ENCODE measurements at places on chromosomes 1 and 21.

- DNase-seq, result no peak
These were observed 360.7 kb downstream of the CAMTA1 start for GRCh38 chr1:7145947-7146346.

GRCh38 chr1:7008331-7008730, 223.1 kb downstream of the CAMTA1 start:
- DNase-seq, result no peak

GRCh38 chr1:23283667-23284602, 60.1 kb downstream of the HNRNPR start:
- DNase-seq, result peak; percentile 50

GRCh38 chr21:32570456-32570855, 14.9 kb downstream of the TCP10L start:
- no peak for DNase-seq

DNA sequence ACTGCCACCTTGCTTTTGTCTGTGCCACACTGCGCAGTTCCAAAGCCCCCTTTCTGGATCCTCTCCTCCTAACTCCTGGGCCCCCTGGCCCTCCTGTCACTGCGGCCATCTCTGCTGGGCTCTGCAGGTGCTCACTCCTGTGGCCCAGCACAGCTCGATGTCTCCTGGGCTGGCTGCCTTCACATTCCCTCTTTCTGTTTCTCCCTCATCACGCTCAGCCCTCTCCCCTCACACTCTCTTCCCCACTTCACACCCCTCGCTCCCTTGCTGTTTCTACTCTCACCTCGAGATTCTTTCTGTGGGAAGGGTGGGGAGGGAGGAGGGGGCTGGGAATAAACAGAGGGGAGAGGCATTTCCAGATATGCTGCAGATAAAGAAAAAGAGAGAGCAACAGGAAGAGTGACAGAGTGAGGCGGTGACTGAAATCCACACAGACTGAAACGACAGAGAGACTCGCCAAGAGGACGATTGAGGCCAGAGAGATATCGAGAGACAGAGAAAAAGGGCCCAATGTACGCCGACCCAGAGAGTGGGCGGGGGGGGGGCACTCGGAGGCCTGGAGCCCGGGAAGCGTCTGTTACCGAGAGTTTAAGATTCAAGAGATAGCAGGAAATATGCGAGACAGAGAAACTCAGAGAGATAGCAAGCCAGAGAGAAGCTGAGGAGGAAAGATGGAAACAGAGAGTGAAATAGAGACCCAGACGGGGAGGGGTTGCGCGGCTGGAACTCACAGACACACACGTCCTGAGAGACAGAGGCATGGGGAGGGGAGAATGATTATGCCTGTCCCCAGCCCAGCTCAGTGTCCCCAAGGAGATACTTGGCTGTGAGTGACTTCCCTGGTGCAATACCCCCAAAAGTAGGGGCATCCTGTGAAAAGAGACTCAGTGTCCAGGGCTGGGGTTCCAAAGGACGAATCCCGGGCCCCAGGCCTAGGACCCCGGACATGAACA, 666 bp downstream of the CSF3R start:
- no peak for DNase-seq

DNA sequence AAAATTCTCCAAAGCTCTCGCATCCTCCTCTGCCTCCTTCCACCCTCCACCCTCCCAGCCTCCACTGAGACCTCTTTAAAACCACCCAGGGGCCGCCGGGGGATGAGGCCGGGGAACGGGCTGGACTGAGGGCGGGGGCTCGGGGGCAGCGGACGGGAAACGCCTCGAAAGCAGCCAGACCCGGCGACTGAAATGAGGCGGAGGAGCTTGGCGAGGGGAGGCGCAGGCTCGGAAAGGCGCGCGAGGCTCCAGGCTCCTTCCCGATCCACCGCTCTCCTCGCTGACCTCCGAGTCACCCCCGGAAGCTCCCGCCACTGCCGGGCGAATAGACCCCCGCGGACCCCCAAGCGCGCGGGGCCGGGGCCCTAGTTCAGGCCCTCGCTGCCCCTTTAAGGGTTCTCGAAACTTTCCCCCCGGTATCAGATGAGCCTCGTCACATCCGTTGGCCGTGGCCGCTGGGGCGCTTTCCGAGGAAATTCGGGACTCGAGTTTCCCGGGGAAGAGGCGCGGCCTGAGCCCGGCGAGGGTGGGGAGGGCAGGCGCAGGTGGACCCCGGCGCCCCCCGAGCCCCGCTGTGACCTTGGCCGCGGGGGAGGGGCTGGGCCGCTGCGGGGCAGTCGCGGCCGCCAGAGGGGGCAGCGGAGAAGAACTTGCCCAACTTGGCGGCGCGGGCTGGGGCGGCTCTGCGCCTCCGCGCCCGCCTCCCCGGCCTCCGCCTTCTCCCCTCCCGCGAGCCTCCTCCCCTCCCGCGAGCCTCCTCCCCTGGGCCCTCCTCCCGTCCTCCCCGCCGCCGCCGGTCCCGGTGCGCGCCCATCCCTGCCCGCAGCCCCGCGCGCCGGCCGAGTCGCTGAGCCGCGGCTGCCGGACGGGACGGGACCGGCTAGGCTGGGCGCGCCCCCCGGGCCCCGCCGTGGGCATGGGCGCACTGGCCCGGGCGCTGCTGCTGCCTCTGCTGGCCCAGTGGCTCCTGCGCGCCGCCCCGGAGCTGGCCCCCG, at the start of gene BACE2:
Gene BACE2 (plus strand): TSS at position 813 of the 995 bp plus-strand sequence. CDS start 104 bp downstream, at position 917.
- peak; percentile 50 for DNase-seq

GRCh38 chr1:239586128-239586527, 199.8 kb downstream of the CHRM3 start:
- no peak for DNase-seq

DNA sequence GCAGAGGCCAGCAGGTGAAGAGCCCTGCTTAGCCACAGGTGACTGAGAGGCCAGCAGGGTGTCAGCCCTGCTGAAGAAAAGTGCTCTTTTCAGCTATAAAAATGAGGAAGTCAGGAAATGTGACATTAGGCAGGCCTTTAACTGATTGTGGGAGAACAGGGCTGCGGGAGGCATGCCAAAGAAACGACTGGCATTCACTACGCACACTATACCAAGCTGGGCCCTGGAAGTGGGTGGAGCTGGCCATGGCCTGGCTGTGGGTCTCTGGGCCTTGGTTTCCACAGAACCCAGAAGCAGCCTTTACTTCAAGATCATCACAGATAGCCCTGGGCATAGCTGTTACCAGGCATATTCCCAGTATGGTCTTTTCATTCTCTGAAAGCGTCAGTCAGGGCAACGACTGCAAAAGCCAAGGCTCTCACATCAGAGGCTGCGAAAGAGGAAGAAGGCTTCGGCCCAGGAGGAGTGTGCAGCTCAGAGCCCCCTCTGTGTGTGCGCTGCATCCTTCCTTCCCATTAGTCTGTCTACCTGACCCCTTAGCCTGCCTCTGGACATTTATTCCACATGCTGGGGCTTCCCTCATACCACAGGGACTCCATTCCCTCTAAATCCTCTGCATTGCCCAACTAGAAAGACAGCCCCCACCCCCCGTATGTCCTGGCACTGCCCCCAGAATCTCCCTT, 14.3 kb downstream of the SLC2A1 start:
- DNase-seq, result no peak

DNA sequence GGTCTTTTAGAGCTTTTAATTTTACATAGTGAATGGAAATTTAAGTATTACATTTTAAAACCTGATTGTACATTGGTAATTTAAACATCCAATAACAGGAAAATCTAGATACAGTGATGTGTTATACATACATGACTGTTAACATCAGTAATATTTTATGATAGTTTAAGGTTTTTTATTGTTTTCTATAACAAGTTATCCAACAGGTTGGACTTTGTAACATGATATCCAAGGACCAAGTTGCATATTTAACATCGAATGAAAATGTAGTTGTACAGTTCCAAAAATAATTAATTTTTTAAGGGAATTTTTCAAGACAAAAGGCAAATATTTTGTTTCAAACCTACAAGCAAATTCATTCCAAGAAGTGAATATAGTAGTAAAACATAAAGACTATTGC, 14.3 kb downstream of the GLRX2 start:
- DNase-seq, result no peak

DNA sequence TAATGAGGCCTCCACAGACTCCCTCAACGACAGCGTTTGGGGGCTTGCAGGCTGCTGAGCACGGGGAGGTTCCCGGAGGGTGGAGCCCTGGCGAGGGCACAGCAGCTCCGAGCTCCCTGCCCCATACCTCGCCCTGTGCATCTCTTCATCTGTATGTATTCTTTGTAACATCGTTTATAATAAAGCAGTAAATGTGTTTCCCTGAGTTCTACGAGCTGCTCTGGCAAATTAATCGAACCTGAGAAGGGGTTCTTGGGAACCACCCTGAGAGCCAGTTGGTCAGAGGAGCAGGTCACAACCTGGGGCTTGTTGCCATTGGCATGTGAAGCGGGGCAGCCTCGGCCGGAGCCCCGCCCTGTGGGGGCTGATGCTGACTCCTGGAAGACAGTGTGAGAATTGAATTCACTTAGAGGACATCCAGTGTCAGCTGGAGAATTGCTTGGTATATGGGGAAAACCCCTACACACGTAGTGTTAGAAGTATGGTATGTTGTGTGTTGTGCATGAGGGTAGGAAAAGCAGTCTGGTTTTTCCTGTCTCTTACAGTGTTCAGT, 11.5 kb downstream of the SLC37A1 start:
- DNase-seq, result no peak

DNA sequence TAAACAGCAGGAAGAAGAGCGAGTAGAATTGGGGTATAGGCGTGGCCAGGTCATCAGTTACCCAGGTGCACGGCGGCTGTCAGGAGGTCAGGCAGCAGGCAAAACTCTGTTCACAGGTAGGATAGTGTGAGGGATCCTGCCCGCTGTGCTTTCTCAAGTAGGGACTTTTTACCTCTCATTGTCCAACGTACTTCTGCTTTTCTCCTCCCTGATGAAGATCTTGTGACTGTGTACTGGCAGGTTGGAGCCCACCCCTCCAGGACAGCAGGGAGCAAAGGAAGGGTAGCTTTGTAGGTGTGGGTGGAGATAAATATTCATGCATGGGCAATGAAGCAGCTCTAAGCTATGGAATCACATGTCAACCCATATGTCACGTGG, 373.5 kb downstream of the KIF26B start:
- no peak for DNase-seq

GRCh38 chr1:214952648-214953047, 129.9 kb upstream of the KCNK2 start:
- peak; percentile 13 for DNase-seq

GRCh38 chr1:221263831-221264767, 384.9 kb downstream of the HLX start:
- DNase-seq, result peak; percentile 96

- DNase-seq, result no peak
These were observed 53.1 kb upstream of the FMO3 start for GRCh38 chr1:171037626-171038025.

DNA sequence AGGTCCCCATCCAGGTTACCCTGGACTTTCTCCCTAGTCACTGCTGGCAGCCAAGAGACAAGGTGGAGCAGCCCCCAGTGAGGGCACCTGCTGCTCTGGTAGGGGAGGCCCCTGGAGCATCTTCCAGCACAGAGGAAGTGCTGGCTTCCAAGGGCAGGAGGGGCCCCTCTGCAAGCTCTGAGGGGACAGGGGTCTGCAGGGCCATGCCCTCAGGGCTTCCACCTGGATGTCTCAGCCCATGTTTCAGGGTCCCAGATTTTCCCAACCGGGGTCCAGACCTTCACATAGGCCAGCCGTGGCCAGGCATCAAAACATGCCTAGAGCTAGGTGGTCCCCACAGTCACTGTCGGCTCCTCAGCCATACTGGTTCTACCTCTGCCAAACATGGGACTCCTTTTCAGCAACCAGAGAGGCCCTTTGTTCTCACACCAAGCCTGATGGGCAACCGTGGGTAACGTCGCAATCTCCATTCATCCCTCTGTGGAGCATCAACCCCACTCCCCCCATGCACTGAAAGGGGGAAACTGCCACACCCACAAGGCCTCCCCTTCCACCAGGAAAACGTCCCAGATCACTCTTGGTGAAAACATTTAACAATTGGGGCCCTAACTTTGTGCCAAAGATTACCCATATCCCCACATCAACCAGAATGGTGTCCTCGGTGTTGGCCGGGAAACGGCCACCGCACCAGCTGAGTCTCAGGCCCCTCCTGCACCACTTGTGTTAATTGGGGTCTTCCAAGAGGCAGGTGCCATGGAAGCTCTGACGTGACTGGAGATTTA, 1.9 kb upstream of the COL6A2 start:
- no peak for DNase-seq

DNA sequence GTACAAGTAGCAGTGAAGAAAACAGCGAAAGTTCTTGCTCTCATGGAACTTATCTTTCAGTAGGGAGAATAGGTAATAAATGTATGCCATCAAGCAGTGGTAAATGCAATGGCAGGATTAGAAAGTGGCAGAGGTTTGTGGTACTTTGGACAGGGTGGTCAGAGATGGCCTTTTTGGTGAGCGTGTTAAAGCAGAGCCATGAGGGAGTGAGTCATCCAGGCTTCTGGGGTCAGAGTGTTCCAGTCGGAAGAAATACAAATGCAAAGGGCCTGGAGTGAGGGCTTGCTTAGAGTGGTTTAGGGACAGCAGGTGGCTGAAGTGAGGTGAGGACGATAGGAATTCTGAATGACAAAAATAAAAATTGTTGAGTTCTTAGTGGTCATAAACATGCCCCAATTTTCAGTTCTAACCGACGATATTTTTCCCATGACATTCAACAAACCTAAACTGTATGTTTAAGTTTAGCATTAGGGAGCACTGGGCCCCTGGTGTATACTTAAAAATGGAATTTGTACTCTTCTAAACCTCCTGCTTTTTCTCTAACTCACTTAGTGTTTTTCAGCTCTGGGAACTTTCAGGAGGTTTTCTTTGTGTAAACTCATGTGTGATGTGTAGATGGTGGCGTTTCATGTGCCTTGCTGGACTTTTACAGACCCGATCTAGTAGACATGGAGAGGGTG, 78.2 kb downstream of the MACF1 start:
- DNase-seq, result peak; percentile 87

- no peak for DNase-seq
These were observed 216.0 kb upstream of the NEGR1 start for GRCh38 chr1:72498371-72498770.

GRCh38 chr1:228975238-228975907, 240.1 kb downstream of the RHOU start:
- no peak for DNase-seq

DNA sequence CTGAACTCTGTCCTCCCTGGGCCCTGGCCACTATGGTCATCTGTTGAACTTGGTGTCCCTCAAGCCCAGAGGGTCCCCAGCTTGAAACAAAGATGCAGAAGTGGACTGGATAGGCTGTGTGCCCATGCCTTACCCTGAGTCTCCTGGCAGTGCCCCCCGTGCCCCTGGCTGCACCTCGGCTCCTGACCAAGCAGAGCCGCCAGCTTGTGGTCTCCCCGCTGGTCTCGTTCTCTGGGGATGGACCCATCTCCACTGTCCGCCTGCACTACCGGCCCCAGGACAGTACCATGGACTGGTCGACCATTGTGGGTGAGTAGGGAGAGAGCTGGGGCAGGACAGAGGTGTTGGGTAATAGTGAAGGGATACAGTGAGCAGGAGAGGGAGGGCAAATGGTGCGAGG, 10.7 kb downstream of the TIE1 start:
- no peak for DNase-seq

DNA sequence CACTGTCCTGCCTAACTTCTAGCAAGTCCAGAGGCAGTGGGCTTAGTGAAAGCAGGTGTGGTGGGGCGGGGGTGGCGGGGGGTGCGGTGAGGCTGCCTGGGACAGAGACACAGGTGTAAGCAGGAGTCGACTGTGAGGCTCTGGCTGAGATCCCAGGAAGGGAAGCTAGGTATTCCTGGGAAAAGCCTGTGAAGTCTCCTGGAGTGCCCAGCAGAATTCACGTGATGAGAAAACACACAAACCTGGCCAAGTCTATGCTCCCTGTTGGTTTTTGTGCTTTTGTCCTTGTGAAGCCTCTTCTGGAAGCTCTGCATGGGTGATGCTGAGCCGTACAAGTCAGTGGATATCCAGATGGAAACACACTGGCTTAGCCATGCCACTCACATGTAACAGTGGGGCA, 5.3 kb downstream of the GALNT2 start:
- DNase-seq, result no peak

Measured in LHCN-M2 (cell line).